ENCODE measurements at places on chromosomes 3 and 15.

GRCh38 chr3:67458896-67459530 is 195.4 kb downstream of the SUCLG2 start:
- no peak for DNase-seq

DNA sequence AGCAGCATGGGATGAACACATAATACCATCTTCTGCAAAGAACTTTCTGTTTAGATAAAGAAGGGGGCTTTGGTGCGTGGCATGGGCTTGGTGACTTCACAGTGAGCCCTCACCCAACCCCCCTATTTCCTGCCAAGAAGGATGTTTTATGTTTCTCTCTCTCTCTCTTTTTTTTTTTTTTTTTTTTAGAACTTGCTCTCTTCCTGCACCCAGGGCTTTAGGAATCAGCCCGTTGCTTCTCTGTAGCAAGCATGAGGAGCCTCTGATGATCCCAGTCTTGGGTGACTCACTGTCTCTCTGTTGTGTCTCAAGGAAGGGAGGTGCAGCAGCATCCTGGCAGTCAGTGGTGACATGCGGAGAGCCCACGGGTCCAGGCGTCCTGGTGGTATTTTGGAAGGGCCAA is 49.1 kb downstream of the CCK start:
- DNase-seq = no peak

- no peak for DNase-seq
Observed at GRCh38 chr3:192804502-192804901, 77.2 kb upstream of the FGF12 start.

DNA sequence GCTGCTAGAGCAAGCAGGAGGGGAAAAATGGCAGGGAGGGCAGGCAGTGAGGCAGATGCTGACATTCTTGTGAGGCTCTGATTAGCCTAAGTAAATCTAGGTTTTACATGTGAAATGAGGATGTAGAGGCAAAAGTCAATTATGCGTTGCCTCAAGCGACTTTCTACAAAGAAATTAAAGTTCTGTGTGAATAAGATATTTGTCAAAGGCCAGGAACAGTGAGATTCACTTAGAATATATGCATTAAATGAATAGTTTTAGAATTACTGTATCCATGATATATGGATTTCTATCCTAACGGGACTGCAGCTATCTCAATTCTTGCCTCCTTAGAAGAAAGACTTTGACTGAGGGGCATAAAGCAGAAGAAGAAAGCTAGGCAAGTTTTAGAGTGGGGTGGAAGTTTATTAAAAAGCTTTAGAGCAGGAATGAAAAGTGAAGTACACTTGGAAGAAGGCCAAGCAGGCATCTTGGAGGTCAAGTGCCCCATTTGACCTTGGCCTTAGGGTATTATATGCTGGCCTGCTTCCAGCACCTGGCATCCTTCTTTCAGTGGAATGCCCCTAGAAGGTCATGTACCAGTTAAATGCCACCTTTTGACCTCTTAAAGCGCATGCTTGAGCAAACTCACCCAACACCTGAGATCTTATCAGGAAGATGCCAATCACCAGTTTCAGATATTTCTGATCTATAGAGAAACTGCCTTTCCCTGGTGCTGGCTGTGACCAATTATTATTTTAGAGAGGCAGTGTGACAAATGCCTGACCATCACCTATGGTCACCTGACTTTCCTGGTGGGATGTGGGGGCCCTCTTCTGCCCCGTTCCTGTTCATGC is 38.2 kb downstream of the OSTN start:
- DNase-seq = no peak

DNA sequence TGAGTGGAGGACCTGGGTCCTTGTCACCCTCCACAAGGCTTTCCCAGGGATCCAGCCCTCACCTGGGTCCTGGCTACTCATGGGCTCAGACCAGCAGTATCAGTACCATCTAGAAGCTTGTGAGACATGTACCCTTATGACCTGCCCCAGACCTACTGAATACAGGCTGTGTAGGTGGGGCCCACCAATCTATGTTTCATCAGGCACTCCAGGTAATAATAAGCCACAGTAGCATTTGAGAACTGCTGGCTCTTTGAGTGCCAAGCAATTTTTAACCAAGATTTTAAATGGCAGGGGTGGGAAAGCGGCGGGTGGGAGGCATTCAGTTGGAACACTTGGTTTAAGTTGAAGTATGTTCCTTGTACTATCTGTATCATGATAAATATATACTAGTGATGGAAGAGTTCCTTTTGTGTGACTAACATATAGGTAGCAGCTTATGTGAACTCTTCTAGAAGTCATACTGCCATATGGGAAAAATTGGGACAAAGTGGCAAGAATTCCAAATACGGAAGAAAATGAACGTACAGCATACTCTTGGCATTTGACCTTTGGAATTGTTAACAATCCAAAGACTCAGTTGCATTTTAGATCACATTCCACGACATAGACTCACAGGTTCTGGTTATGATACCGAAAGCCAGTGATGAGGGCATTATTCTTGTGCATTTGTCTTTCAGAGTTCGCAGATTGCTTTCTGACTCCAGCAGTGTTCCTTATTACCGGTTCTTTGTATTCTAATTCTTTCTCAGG is 190.4 kb downstream of the GHSR start:
- DNase-seq = no peak
